Dorsolateral prefrontal cortex (tissue), 122 donors: ENCODE measurements at places on chromosomes 5 and 9.

DNA sequence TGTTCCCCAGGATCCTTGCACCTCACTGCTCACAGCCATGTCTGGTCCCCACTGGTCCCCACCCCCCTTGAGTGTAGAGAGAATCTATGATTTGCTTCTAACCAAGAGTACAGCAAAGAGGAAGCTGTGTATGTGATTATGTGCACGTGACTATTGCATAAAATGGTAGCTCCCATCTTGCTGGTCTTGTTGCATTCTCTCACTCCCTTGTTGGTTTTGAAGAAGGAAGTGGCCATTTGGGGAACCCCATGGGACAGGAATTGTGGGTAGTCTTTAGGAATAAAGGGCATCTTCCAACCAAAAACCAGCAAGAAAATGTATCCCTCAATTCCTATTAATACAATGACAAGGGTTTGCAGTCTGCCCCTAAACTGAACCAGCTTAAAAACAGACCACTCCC lies 5.2 kb upstream of the FCN2 start:
- DNase-seq: no peak

GRCh38 chr9:113137196-113138168 lies 13.3 kb upstream of the SLC31A2 start:
- no peak for DNase-seq

DNA sequence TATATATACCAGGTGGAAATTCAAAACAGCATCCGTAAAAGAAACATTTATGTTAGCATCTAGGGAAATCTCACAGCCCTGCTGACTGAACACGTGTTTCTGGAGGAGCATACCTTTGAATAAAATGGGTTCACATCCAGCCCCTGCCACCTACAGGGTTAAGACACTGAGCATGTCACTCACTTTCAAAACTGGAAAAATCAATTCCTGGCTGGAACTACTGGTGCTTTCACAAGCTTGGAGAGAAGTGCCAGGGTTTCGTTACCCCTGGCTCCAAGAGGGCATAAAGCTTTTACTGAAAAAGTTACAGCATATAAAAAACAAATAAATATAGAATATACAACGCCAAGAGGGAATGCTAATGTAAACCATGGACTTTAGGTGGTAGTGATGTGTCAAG lies 48.0 kb downstream of the SERINC5 start:
- no peak for DNase-seq

DNA sequence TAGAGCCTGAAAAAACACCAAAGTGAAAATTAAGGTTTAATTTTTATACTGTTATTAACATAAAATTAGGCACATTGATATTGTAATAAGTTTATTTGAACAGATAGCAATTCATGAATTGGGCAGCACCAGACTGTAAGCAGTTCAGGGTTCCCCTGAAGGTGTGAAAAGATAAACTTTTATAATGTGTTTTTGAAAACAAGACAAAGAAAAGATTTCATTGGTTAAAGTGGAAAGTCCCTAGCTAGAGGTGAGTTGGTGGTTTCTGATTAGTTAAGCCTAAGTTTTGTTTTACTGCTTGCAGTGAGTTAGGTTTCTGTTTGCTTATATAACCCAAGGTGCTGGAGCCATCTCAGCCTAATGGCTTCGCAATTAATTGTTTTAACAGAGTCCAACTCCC lies 96.5 kb upstream of the RPS23 start:
- DNase-seq: no peak

DNA sequence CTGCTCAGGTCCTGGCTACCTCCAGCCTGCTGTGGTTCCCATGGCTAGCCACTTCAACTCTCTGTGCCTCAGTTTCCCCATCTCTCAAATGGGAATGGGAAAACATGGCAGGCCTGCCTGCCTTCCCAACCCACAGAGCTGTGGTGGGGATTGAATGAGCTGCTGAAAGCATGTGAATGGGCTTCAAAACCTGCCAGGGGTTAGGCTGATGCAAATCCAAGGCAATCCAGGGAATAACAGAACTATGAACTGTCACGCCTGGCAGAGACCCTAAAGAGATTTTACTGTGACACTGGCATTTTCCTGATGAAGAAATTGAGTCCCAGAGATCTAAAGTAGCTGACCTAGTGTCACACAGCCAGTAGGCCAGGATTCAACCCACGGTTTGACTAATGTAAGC lies 29.9 kb upstream of the TCF7 start:
- no peak for DNase-seq

DNA sequence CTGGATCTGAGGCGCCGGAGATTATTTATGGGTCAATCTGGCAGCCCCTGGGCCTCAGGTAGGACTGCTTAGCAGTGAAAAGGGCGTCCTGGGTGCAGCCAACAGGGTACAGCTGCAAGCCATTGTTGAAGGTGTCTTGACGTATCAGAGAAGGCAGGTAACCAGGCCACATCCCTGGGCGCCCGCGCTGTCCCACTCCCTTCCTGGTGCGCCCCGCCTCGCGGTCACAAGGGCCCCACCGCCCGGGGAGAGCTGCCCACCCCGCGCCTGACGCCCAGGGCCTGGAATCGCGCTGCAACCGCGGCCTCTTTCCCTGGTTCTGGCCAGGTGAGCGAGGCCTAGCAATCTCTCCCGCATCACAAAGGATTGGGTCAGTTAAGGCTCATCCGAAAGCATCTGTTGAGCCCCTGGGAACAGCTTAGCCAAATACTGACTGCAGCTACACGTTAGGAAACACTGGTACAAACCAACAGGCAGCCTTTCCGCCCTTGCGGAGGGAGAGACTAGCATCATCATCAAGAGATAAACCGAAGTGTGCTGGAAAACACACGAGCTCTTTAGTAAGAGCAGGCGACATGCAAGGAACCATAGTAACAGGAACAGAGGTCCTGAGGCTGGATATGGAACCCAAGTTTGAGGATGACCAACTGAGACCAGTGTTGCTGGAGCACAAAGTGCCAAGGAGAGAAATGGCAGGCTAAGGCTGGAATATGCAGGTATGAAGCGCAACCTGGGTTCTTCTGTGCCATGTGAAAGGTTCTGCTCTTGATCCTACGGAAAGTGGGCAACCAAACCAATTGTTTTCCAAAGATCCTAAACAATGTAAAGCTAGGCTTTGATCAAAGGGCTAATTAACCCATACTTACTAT lies 3.6 kb downstream of the RPS23 start:
- no peak for DNase-seq

DNA sequence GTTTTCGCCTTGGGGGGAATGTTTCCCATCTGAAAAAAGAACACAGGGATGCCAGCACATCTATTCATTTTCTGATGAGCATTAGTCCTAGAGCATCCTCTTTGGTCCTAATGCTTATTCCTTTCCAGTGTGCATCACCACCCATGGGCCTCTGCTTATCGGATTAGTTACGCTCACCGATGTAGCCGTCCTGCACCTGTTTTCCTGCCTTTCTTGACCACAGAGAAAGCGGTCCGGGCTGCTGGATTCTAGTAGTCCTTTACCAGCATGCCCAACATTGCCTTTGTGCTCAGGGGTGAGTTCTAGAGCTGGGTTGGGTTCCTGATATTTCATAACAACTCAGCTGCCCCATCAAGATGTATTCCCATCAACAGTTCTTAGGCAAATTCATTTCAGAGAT lies 2084.5 kb upstream of the C9orf72 start:
- no peak for DNase-seq

DNA sequence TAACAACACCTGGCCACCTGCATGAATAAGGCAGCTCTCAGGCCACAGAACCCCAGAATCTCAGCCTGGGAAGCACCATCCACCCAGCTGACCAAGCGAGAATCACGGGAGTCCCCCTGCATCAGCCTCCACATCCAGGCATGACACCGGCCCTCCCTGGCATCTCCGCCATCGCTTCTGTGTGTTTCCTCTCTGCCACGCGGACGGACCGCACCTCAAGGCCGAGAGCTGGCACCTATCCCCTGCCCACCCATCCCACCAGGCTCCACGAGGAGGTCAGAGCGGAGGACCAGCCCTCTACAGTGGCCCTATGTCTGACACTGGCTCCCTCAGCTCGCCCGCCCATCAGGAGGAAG lies 134.7 kb downstream of the COL23A1 start:
- DNase-seq: no peak

GRCh38 chr5:132774896-132775295 lies 2.1 kb downstream of the SEPTIN8 start:
- DNase-seq: peak; percentile 25

DNA sequence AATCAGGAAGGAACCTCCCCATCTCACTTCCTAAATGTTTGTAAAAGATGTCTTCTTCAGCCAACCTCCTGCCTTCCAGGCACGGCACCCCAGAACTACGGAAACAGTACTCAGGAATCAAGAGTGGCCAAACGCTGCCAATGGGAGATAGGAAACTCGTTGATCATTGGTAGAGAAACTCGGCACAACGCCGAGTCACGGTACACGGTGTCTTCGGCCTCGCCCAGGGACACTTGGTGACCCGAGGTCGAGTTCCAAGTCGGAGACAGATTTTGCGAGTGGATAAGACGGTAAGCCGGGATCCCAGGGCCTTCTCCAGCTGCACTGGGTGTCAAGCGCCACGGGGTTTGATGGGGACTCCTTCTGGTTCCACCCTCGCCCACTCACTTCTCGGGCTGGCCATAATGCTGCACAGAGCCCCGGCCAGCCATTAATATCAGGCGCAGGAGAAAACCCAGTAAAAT lies 343 bp downstream of the KIAA0825 start:
- peak; percentile 47 for DNase-seq

GRCh38 chr9:33172256-33173238 lies 5.4 kb upstream of the B4GALT1 start:
- no peak for DNase-seq

DNA sequence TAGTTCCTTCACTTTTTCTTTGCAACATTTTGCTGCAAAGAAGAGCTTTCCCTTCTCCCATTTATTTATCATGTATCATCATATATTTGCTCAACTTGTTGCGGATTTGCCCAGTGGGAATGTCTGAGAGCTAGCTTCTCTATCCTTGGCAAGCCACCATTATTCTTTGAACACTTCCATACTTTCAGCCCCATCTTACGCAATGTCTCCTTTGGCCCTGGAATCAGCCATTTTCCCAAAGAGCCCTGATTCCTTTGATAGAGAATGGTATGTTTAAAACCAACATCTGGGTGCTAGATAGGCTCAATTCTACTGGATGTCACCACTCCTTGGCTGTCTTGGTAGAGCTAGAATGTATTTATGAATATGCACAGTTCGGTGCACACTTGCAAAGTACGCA lies 12.6 kb upstream of the SETD9 start:
- no peak for DNase-seq

- DNase-seq: no peak
Measured at GRCh38 chr5:87231037-87231808, 36.5 kb upstream of the RASA1 start.

DNA sequence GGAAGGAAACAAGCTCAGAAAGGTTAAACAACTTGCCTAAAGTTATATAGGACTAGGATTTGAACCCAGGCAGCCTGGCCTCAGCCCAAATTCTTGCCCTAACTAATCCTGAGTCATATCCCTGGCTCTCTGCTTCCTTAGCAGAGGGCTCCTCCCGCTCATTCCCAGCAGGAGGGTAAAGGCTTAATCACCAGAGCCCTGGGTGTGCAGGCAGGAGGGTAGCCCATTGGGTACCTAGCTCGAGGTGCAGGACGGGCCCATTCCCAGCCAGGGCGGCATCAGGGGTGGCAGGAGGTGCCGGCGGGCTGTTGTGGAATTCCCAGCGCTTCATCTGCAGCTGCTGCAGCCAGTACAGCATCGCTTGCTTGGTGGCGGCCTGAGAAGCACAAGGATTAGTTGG lies 3.9 kb downstream of the TBC1D2 start:
- no peak for DNase-seq

- no peak for DNase-seq
Measured at GRCh38 chr5:75351139-75351926, 14.3 kb downstream of the HMGCR start.

DNA sequence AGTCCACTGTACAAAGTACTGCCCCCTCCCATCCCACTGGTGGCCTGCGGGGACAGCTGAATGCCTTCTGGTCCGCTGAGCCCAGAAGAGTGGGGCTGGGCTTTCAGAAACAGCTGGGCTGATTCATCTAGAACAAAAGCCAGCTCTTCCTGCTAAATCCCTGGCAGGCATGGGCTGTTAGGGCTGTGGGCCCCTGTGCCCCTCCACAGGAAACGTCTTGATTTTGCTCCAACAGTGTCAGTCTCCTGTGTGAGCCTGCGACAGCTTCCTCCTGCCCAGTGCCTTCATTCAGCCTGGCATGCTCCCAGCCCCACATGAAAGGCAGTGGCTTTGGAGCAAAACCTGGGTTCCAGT lies 6.9 kb upstream of the GSN start:
- peak; percentile 80 for DNase-seq

DNA sequence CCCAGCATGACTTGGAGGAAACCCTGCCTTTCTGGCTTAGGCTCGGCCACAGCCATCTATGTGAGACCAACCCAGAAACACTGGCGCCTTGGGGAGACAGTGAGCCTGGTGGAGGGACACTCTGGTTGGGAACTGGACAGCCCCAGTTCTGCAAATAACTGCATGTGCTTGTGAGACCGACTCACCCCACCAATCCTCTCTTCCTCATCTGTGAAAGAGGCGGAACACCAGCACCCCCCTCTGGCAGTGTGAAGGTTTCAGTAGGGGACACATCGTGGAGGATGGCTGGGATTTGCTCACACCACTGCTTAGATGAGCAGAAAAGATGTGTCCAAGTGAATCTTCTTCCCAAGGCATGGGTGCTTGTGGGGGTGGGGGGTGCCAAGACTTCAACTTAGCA lies 43.4 kb upstream of the N4BP3 start:
- DNase-seq: no peak

GRCh38 chr9:133728856-133729616 lies 9.1 kb downstream of the SARDH start:
- no peak for DNase-seq

- no peak for DNase-seq
Measured at GRCh38 chr5:32612134-32612888, 27.0 kb downstream of the SUB1 start.

DNA sequence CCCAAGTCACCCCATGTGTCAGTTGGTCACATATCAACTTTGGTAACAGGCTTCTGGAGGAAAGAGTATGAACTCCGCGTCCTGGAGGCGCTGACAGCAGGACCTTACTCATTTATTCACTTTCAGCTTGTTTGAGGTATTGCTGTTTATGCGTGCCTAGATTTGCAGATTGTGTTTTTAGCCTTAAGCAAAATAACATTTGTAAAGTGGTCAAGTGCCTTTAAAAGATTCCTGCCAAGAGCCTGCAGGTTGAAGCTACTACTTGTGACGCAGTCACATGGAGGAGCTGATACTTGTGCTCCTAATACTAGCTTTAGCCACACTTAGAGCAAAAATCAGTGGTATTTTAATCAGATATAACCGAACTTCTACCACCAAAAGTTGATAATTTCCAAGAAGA lies 351.3 kb downstream of the ADGRV1 start:
- no peak for DNase-seq

- no peak for DNase-seq
Measured at GRCh38 chr9:33388110-33388994, 14.0 kb downstream of the AQP7 start.

GRCh38 chr9:82080265-82080664 lies 91.7 kb downstream of the SPATA31D1 start:
- DNase-seq: no peak

DNA sequence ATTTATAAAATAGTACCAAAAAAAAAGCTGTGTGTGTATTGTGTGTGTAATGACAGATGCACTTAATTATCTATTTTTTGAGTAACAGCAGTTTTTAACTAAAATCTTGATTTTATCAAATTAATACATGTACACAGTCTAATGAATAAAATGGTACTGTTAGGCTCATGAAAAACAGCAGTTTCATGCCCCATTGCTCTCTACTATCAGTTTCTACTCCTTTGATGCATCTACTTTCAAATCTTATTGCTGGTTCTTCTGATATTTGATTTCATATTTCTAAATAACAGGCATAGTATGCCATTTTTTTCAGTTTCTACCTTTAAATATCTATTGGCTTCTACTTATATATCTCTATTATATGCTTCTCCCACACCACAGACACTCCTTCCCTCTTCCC lies 117.4 kb downstream of the CCDC171 start:
- DNase-seq: no peak
